SW480 (cell line): ENCODE measurements at places on chromosomes 12 and 14.

DNA sequence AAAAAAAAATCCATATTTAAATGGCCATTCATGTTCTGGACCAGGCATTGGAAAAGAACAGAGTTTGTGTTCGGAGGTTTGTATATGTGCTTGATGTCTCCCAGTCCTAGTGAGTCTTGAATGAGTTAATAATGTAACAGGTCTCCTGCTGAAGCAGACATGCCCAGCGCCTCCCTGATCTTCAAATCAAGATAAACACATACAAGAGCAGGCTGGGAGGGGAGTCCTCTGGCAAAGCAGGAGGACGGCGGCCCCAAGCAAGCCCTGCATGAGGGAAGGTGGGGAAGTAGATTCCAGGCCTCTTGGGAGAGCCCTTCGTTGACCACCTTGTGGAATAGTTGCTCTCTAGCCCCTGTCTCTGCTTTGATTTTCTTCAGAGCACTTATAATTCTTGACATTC lies 156.3 kb downstream of the ZFP36L1 start:
- DNase-seq, result no peak

GRCh38 chr12:6833189-6833890 lies 5.1 kb downstream of the P3H3 start:
- no peak for DNase-seq

GRCh38 chr12:46921764-46922133 lies 96.0 kb upstream of the SLC38A4 start:
- DNase-seq, result no peak

DNA sequence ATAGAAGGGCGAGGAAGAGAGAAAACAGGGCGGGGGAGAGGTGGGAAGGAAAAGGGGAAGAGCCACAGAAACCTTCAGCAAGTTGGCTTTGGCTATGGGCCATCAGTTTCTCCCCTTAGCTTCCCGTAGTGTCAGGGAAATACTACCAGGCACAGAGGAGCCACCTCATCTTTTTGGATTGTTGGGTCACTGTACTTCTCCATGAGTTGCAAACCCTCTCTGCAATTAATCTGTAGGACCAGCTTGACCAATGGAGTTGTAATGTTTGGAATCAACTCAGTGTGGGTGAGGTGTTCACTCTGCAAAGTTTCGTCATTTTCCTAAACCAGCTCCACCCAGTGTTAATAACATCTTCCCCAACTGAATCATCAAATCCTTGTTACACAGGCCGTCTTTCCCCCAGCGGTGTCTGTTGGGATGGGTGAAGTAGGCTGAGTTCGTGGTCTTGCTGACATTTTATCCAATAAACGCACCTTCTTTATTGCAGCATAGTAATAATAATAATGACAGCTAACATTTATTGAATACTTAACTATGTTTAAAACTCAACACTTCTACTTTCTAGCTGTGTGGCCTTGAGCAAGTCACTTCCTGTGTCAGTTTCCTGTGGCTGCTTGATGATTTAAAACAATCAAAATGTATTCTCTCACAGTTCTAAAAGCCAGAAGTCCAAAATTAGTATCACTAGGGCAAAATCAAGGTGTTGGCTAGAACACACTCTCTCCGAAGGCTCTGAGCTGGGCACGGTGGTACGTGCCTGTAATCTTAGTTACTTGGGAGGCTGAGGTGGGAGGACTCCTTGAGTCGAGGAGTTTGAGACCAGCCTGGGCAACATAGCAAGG lies 8.1 kb upstream of the GLTP start:
- DNase-seq, result no peak
